Stimulated activated CD8-positive, alpha-beta memory T cell treated with anti-CD3 and anti-CD28 coated beads, Interleukin-4, amount 100 ng/mL, for 4 hours (primary cell): ENCODE measurements at places on chromosomes 4 and X.

GRCh38 chr4:32488690-32489089, 1768.5 kb downstream of the PCDH7 start:
- no peak for DNase-seq

DNA sequence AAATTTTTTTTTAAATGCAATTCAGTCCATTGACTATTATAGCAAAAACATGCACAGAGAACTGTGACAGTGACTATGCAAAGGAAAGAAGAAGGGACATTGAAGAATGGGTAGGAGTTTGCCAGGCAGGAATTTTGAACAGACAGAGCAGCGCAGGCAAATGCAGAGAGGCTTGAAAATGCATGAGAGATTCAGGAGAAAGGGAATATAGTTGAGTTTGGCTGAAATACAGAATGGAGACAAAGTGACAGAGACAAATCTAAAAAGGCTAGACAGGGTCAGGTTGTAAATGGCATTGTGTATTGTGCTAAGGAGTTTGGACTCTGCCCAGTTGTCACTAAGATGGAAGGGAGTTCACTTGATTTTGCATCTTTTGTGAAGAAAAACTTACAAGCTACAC, 42.4 kb upstream of the IL21 start:
- DNase-seq, result no peak

GRCh38 chr4:149120331-149121022, 678.3 kb upstream of the NR3C2 start:
- no peak for DNase-seq

- peak; percentile 72 for DNase-seq
Measured at GRCh38 chrX:102659790-102660757, 8.8 kb downstream of the GPRASP1 start.

DNA sequence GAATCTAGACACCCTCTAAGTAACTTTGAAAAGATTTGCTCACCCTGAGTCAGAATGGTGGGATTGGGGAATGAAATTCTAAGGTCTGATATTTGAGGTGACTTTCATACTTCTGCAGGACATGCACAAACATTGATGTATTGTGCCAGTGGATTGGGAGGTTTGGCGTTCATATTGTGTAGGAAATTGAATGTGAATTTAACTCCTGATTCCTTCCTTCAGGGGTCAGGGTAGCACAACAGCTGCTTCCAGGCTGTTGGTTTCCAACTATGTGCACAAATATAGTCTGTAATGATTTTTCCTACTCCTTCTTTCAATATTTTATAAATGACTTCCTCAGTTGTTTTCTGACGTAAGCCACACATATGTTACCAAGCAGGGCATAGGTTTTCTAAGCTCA, 3.1 kb downstream of the IL1RAPL1 start:
- no peak for DNase-seq

DNA sequence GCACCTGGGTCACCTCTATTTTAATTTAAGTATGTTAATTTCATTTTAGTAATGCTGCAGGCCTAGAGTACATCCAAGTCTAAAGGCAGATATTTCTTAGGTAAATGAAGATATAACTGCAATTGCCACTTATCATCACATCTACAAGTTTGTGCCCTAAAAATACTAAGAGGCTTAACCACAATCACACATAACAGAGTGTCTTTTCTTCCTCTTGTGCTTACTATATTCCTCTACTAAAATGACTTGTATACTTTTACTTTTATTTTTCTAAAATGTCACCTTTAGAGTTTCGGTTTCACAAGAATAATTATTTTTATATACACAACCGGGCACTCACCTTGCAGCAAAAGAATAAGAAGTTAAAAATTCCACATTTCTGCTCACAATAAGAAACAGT, 77.9 kb downstream of the EFHC2 start:
- no peak for DNase-seq

DNA sequence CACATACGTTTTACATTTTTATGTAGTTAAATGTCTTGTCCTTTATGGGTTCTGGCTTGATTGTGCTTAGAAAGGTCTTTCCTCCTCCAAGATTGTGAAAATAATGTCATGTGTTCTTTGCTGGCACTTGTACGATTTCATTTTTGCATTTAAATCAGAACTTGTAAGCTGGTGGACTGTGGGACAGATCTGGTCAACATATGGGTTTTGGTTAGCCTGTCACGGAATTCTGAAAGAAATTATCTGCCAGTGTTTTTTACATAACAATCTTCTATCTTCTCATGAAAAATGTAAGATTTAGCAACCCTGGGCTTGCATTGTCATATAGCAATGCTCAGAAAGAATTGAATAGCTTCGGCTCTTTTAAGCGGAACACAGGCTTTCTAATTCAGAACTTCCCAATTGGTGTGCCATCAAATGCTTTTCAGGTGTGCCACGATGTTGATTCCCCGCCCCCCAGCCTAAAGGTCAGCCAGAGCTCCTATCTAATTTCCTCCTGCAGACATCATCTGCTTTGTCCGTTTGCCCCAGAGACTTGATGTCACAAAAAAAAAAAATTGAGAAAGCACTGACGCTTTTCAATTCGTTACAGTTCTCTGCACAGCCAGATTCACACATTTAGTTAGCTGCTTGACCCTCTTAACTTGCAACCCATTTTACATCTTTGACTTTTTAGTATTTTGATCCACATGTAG, 16.2 kb downstream of the AFF1 start:
- no peak for DNase-seq

DNA sequence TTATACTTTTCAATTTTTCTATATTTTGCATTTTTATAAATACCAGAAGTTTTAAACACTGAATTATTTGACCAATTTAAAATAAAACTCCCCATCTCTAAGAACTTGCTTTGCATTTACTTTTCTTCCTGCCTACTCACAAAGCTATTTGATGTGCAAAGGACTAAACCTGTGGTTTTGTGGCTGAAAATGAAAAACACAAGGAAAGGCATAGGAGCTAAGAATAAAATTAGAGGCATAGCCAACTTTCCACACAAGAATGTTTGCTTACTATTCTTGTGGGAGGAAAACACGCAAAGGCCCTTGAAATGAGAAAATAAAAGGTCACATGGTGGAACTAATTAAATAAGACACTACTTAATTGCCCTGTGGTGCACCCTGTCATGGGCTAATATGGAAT, 221.2 kb downstream of the KLHL13 start:
- DNase-seq, result no peak

DNA sequence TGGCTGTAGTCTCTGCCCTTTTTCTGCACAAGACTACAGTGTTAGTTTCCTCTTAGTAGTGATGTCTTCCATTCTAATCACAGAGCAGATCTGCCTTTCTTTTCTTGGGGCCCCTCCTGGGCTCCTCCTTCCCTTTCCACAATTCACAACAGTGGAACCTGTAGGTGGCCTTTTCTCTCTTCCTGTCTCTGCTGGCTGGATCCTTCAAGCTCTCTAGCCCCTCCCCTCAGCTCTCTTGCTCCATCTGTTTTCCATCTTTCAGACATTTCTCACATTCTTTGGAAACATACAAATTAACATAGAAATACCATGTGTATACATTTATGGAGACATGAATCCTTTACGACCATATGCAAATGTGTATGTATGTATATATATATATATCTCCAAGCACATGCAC, 304 bp upstream of the SPIN2A start:
- DNase-seq, result no peak

GRCh38 chr4:152278505-152279233, 257.2 kb downstream of the FBXW7 start:
- no peak for DNase-seq

DNA sequence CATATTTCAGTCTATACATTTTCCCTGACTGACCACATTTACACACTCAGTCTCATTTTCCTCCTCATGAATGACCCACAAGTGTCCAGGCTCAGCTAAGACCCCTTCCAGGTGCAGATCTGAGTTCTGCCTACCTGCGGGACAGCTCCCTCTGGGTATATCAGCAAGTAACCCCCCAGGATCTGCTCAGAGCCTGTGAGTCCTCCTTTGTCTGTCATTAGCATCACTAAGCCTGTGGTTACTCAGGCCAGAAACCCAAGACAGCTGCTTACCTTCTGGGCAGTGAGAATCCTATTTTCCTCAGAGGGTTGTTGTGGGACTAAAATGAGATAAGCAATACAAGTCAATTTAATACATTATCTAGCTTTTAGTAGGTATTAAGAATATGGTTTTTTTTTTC, 487.6 kb upstream of the BOD1L1 start:
- no peak for DNase-seq

- no peak for DNase-seq
Measured at GRCh38 chr4:165398570-165398969, 19.8 kb downstream of the CPE start.

GRCh38 chr4:8079031-8079885, 79.4 kb downstream of the ABLIM2 start:
- DNase-seq, result no peak

- DNase-seq, result no peak
Measured at GRCh38 chr4:108345862-108346817, 177.4 kb upstream of the LEF1 start.

DNA sequence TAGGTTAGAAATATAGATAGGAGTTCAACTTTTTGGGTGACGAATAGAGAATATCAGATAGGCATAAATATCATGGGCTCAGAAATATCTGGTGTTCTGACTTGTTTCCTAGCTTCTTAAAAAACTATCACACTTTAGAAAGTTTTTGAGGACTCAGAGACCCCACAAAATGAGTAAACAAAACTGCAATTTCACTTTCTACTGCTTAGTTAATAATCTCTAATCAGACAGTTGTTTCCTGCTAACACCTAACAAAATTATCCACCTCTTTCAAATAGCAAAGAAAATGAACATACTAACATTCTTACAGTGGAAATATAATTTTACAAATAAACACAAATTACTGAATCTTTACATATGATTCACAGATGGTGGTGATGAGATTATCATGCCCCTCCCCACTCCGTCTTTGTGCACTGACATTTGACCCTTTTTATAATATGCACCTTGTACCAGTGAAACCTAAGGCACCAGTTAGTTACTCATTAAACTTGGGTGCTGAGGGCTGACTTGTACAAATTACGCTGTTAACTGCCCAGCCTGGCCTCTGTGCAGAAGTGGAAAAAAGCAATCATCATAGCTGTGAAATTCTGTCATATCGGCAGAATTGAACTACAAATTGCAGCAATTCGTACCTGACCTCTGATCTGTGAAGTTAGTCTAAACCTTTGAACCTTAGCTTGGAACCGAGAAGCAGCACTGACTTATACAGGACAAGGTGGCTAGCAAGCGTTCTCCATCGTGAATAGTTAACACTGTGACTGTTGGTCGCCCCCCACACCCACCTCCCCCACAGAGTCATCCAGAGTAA, 138.7 kb downstream of the CHRNA9 start:
- DNase-seq, result no peak

- DNase-seq, result no peak
Measured at GRCh38 chr4:175421506-175421905, 390.6 kb downstream of the GPM6A start.

DNA sequence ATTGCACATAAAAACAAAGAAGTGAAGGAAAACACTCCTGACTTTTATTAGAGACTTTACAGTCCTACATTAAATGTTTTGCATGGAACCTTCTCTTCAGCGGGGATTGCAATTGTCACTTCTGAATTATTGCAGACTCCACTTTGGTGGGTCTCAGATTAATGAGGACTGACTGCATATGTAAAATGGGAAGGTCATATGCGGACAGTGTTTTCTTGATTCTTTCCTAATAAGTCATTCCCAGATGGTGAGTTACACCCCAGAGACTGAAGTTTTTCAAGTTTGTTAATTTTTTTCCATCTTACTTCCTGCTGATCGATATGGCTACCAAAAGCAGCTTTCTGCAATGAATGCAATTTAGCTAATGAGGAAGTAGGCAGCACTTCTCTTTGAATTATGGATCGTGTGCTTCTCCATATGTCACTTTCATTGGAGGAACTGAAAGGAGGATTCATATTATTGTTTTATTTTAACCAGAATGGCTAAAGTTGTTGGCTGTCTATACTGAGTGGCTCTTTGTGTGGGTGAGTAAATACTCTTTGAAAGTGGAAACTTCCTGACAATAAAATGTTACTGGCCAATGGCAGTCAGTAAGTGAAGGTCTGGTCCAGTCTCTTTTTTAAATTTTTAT, 119.3 kb upstream of the CLNK start:
- DNase-seq, result no peak

DNA sequence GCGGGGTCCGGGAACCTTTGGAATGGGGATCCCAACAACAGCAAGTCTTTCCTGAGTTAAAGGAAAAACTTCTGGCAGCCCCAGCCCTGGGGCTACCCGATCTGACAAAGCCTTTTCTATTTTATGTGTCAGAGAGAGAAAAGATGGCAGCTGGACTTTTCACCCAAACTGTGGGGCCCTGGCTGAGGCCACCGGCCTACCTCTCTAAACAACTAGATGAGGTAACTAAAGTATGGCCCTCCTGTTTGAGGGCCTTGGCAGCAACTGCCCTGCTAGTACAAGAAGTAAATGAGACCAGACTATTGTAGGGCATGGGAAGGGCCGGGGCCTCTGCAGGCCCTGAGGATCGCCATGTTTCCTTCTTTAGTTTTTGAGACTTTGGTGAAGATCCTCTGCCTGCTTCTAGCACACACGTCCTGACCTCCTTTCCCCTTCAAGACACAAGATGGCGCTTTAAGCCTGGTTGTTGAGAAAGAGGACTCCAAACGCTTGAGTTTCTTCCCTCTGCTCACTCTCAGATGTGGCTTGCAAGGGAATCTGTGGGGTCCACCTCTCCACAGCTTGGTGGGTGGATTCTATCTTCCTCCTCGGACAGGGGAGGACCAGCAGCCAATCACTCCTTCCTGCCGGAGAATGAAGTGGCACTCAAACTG, 18.5 kb upstream of the DRD5 start:
- no peak for DNase-seq

DNA sequence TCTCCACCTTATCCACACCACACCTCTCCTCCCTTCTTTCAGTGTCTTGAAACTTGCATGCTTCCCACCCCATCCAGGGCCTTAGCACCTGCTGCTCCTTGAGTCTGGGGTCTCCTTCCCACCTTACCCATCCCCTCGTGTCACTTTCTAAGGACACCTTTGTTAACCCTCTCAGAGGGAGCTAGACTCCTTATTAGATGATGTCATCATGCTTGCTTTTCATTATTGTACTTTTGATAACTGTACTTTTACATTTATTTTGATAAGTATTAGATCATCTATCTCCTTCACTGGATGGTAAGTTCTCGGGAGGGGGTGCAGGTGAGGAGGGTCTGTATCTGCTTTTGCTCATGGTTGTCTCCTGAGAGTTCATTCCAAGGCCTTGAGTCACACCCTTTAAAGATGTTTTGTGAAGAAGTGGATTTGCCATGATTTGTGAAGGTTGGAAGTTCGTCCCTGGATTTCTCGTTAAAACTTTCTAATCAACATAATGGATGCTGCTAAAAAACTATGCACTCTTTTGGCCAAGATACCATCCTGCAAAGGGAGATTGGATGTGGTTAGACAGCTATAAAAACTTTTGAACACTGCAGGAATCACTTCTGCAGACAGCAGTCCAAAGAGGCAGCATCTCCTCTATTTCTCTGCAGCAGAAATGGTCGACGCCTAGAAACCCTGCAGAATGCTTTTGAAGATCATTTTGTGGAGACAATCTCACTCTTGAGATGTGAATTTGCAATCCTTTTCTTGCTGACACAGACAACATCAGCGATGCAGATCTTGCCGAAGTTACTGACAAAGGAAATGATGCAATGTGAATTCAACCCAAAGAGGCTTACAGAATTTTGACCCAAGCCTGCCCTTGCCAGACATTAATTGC, 69.6 kb downstream of the ENPP6 start:
- DNase-seq, result no peak
